ENCODE measurements at places on chromosomes 11 and 22. TPM values are rescaled to one million over a fixed set of nuclear protein-coding genes. Genes with fewer than 3 reads are reported as not detected.

- DNase-seq: no peak
Observed at GRCh38 chr11:114483929-114484328, 44.7 kb downstream of the REXO2 start.

- no peak for DNase-seq
Observed at GRCh38 chr11:70522593-70523311, 124.4 kb downstream of the CTTN start.

DNA sequence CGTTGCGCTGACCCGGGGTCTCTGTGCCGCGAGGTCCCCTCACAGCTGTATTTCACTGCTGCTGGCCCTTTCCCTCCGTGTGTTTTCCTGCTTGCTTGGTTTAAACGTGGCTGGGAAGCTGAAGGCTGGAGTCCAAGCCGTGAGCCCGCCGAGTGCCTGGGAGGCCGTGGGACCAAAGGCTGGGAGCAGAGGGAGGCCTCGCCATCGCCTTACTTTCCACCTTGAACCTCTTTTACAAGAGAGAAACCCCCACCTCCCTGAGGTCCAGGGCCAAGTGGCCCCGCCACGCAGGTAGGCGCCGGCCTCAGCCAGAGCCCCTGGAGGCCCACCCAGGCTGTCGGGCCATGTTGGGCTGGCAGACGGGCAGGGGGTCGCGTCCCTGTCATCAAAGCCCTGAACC is 411.6 kb downstream of the TBC1D22A start:
- no peak for DNase-seq

- no peak for DNase-seq
Observed at GRCh38 chr11:42598341-42598740, 713.5 kb upstream of the API5 start.

DNA sequence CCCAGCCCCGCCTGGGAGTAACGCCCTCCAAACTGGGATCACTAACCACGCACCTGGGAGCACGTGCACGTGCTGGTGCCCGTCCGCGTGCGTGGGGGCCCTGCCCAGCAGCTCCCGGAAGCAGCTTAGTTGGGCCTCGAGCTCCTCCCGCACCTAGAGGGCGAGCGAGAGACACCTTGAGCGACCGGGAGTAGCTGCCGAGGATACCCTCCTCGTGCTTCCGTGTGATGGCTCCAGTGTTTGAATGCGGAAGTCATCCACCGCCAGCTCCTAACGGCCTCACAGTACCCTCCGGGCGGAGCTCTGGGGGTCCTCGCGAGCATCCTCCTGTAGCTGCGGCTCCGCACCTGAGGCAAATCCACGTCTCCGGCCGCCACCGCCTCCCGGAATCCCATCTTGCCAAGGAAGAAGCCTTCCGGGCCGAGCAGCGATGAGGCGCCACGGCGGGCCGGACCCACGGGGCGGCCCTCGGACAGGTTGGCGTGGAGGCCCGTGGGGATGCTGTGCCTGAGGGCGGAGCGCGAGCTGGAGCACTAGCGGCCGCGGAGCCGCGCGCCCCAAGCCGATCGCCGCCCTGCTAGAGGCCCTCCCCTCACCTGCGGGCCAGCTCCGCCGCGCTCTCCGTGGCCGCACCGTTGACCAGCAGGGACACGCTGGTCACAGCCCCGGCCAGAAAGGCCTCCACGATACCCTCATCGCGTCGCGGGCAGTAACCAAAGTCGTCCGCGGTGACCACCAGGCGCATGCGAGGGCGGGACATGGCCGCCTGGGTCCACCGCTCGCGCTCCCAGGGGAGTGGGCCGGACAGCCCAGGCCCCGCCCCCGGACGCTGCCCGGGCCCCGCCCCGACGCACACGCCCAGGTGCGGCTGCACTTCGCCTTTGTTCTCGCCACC is at the start of gene YDJC:
Gene YDJC (minus strand): TSS at position 768 of the 895 bp plus-strand sequence. CDS start 8 bp downstream, at position 760.
- peak; percentile 86 for DNase-seq

GRCh38 chr11:103609117-103610066 is 427.0 kb upstream of the DDI1 start:
- peak; percentile 96 for DNase-seq

DNA sequence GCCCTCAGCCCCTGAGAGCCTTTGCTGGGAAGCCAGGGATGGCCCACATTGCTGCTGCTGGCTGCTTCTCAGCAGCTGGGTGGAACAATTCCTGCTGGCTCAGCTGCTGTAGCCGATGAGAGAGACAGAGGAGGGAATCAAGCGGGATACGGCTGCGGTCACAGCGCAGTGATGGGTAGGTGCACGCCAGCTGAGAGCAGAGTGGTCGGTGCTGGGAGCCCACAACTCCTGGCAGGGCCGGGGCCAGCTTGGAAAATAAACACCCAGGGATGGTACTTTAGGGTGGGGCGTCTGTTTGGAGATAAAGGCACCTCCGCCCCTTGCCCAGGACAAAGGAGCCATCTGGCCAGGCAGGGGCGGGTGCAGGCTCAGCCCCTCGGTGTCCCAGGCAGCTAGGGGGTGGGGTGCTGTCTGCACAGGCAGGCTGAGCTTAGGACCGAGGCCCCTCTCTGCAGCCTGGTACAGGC is 480.5 kb downstream of the MIAT start:
- no peak for DNase-seq

DNA sequence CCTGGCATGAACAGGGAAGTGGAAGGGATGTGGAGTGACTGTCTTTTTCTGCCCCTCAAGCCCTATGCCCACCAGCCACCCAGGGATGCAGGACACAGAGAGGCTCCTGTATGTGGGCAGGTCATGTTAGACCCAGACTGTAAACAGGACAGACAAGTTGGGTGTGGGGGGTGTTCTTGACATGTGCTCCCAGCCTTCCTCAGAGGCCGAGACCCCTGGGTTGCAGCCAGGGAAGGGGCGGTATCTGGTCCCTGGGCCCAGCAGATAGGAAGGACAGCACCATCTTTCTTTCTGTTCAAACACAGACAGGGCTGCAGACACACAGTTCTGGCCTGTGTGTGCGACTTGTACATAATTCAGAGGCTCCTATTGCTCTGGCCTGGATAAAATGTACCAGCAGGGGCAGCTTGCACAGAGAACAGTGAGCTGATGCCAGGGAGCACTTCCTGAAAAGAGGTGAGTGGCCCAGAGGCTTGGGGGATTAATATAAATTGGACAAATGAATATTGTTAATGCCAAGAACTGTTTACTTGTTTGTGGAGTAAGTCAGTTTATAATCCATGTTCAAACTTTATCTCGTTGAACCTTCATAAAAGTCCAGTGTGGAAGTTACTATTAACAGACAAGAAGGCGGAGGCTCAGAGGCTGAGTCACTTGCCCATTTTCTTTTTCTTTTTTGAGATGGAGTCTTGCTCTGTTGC is 16.6 kb downstream of the GDPD5 start:
- no peak for DNase-seq

DNA sequence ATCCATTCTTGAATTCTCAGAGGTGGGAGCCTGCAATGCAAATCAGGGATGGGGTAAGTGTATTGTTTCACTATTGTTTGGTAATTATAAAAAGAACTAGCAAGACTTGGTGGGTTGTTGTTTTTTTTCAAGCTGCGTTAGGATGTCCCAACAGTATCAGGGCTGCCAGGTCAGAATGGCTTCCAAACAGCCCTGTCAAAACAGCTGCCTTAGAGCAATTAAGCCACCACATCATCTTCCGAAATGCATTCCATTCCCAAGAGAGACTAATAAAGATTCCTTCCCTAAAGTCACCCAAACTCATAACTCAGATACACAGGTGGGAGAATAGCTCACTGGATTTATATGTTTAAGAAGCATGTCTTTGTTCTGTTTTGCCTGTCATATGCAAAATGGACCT is 23.5 kb downstream of the BBOX1 start:
- no peak for DNase-seq

- DNase-seq: no peak
Observed at GRCh38 chr11:112097734-112098528, 11.3 kb downstream of the SDHD start.

DNA sequence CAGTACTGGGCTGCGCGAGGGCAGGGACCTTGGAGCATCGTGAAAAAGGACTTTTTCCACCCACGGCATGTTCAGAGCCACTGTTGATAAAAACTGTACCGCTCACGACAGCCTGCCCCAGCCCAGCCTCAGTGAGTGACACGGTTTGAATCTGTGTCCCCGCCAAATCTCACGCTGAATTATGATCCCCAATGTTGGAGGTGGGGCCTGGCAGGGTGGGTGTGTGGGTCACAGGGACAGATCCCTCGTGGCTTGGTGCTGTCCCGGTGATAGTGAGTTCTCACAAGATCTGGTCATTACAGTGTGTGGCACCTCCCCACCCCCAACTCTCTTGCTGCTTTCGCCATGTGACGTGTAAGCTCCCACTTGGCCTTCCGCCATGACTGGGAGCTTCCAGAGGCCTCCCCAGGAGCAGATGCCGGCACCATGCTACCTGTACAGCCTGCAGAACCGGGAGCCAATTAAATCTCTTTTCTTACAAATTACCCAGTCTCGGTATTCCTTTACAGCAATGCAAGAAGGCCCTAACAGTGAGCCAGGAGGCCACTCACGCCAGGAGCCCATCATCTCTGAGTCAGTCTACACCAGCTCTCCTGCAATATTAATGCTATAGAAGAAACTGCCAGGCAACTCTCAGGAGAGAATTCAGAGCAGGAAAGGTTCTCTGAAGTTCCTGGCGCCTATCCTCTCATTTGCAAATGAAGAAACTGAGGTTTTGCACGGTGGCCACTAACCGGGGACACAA is 1.3 kb downstream of the TOLLIP start:
- DNase-seq: peak; percentile 7

- no peak for DNase-seq
Observed at GRCh38 chr11:128874427-128874826, 7.3 kb upstream of the KCNJ1 start.

GRCh38 chr11:67345920-67346819 is 7.2 kb downstream of the POLD4 start:
- DNase-seq: peak; percentile 59

GRCh38 chr11:95512177-95512576 is 277.4 kb downstream of the FAM76B start:
- DNase-seq: peak; percentile 21

DNA sequence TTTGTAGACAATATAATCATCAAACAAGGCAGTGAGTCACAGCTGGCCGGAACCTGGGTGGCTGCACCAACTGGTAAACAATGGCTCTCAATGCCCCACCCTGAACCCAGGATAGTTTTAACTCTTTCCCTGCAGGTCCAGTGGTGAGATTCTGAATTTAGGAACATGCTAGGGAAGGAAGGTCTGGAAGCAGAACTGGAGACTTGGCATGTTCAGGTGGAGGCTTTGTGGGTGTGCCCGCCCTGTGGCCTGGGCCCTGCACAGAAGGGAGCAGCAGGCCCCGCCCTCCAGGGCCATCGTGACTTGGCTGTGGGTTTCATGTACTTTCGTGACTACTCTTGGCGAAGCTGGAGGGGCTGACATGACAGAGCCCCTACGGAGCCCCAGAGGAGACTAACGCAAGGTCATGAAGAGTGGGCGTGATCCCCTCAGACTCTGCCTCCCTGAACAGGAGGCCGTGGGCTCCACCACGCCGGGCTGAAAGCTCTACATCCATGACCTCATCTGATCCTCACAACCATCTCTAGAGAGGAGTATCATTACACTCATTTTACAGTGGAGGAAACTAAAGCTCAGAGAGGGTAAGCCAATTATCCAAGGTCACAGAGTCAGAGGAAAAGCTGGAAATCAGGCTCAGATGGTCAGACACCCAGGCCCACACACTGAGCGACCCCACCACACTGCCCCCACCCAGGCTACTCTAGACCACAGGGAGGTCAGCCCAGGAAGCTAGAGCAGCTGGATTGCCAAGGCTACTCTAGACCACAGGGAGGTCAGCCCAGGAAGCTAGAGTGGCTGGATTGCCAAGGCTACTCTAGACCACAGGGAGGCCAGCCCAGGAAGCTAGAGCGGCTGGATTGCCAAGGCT is 27.3 kb downstream of the MAFF start:
- peak; percentile 85 for DNase-seq

DNA sequence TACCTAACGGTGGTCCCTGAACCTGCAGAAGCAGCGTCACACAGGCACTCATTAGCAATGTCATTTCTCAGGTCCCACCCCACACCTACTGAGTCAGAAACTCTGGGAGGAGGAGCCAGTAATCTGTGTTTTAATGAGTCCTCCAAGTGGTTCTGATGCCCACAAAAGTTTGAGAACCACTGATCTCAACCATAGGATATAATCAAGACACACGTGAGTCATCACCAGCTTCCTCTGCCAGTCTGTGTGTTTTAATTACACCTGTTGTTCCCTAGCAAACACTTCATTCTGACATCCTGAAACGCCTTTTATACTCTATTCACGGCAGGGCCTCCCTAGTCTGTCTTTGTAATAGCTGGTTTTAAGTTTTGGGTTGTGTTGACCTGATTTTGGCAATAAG is 5.8 kb downstream of the TECTA start:
- no peak for DNase-seq

DNA sequence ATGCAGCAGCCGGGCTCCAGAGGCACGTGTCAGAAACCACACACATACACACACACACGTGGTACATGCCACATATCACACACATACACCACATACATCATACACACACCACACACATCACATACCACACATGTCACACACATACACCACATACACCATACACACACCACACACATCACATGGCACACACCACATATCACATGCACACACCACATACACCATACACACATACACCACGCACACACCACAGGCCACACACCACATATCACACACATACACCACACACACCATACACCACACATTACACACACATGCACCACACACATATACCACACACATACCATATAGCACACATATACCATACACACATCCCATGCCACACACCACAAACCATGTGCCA is 97.5 kb upstream of the PRR5 start:
- DNase-seq: no peak

- no peak for DNase-seq
Observed at GRCh38 chr11:80694385-80694784, 1253.6 kb upstream of the TENM4 start.

DNA sequence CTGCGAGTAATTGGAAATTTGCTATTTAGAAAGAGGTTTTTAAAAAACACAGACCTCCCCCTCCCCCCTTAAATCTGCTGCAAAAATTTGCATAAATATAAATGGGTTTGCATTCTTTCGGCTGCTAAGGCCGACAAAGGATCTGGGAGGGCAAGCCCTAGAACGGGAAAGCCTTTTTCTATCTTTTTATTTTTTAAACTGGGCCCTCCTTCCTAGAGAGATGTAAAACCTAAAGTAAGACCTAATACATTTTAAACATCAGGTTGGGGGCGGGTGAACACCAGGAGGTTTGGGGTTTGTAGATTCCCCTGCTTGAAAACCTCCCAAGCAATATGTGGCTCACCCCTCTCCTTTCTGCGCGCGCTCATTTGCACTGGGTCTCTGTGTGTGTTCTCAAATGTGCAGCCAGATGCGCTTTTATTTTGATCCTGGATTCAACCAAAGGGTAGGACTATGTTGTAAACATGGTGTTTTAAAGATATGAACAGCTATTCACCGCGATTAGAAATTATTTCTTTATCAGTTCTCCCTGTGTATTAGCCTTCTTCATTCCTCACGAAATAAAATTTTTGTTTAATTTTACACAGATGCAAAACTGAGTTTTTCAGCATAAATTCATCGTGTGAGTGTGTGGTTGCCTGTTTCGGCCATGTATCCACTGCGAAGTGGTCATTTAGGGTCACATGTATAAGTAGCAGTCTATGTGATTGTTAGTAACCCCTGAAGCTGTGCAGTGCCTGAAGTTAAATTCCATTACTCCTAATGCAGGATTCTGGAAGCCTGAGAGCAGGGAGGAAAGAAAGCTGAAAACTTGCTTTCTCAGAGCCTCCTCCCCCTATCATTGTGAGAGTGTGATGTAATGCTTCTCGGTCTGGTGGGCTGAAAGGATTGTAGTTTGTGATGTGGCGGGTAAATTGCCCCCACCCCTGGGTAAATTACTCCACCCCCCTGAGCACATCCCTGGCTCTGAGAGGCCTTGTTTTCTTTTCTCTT is 988 bp downstream of the TNRC6B start:
- DNase-seq: peak; percentile 39

The PANX2 gene
- total RNA-seq: 4.2 TPM

The FGF4 gene
- not detected for total RNA-seq

The OR10G8 gene
- not detected for total RNA-seq

The CD3E gene
- not detected for total RNA-seq

The SLC22A25 gene
- total RNA-seq: not detected
